CD8-positive, alpha-beta memory T cell (primary cell): ENCODE measurements at places on chromosomes 5 and 9. TPM values are rescaled to one million over a fixed set of nuclear protein-coding genes. Genes with fewer than 3 reads are reported as not detected.
A peak's percentile ranks its signal among the peaks of the same experiment; 100 is the strongest.

Gene ARHGAP26
- 37.1 TPM for polyA plus RNA-seq

Gene PCDHGA4
- not detected for polyA plus RNA-seq

GRCh38 chr9:136494531-136495215 is 11.8 kb upstream of the SEC16A start:
- no peaks in the 10 kb centered on the region for H3K27me3 ChIP-seq
- H3K4me1 ChIP-seq, result no peaks in the 10 kb centered on the region
- no peak for DNase-seq
- H3K36me3 ChIP-seq, result peaks cover 10% of the 10 kb centered on the region
- H3K27ac ChIP-seq, result no peak overlapping the region

GRCh38 chr5:82991059-82991458 is 86.1 kb downstream of the TMEM167A start:
- H3K4me3 ChIP-seq, result no peak overlapping the region
- no peak for DNase-seq
- H3K27me3 ChIP-seq, result no peaks in the 10 kb centered on the region
- H3K36me3 ChIP-seq, result no peaks in the 10 kb centered on the region
- no peak overlapping the region for H3K27ac ChIP-seq

Gene LECT2
- not detected for polyA plus RNA-seq

Gene SMC2
- polyA plus RNA-seq, result 14.1 TPM

GRCh38 chr9:134267305-134267880 is 58.9 kb upstream of the RXRA start:
- H3K36me3 ChIP-seq, result no peaks in the 10 kb centered on the region
- H3K27ac ChIP-seq, result no peak overlapping the region
- H3K27me3 ChIP-seq, result no peaks in the 10 kb centered on the region
- no peak for DNase-seq
- H3K4me1 ChIP-seq, result no peaks in the 10 kb centered on the region

Gene ATP10B
- not detected for polyA plus RNA-seq

GRCh38 chr5:158614951-158615350 is 484.8 kb downstream of the EBF1 start:
- H3K36me3 ChIP-seq, result no peaks in the 10 kb centered on the region
- DNase-seq, result no peak
- no peaks in the 10 kb centered on the region for H3K27me3 ChIP-seq
- no peak overlapping the region for H3K4me3 ChIP-seq
- no peaks in the 10 kb centered on the region for H3K4me1 ChIP-seq

GRCh38 chr5:62649476-62650113 is 71.0 kb downstream of the LRRC70 start:
- no peaks in the 10 kb centered on the region for H3K4me1 ChIP-seq
- H3K27ac ChIP-seq, result no peak overlapping the region
- H3K27me3 ChIP-seq, result no peaks in the 10 kb centered on the region
- no peaks in the 10 kb centered on the region for H3K36me3 ChIP-seq
- no peak overlapping the region for H3K4me3 ChIP-seq

DNA sequence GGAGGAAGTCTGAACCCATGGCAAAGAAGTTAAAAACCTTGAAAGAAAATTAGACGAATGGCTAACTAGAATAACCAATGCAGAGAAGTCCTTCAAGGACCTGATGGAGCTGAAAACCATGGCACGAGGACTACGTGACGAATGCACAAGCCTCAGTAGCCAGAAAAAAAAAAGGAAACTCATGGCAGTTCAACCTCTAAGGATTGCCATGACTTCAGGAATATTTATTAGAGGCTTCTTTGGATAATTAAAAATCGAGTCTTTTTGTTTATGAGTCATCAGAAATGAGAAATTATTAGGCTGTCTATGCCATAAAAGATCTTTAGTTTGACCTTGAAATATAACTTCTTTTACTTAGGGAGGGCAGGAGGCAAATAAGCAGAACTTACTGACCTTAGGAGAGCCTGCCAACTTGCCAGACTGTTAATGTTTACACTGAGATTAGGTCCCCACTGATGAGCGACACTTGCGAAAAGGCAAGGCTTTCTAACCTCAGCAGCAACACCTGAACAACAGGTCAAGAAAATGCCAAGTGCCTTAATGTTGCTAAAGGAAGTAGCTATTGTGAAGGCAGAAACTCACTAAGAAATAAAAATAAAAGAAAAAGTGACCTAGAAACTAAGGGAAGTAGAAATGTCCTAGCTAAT is 55.2 kb upstream of the TUSC1 start:
- H3K4me1 ChIP-seq, result no peaks in the 10 kb centered on the region
- no peak overlapping the region for H3K4me3 ChIP-seq
- H3K27ac ChIP-seq, result no peak overlapping the region

DNA sequence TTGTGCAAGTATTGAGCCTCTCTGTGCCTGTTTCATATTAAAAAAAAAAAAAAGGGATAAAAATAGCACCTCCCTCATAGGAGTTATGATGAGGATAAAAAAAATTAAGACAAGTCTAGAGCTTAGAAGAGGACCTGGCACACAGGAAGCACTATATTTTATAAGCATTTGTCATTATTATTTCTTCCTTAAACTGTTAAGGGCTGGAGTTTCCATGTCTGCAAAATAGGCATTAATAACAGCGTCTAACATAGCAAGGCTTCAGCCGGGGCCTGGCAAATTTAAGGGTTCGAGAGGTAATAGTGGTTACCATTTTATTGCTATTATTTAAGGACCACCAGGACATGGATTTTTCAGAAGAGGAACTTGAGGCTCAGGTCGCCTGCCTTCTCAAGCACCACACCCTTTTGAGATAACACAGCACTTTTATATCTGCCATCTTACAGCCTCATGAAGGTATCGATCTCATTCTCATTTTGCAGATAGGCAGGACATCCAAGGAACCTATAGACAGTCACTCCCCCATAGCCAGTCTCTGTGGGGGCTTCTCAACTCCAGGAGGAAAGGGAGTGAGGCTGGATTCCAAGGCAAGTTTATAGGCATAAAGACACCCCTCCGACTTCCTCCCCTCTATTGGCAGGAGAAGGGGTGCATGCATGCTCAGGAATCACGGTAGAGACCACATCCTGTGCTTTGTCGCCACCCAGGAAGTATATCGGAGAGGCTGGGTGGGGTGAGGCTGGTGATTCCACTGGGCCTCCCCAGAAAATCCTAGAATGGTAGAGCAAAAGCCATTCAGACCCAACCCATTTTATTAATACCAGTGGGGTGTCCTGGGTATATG is 2.4 kb downstream of the ANXA6 start:
- peak overlapping the region; percentile 70 for H3K27ac ChIP-seq
- peak overlapping the region; percentile 86 for H3K4me3 ChIP-seq
- no peaks in the 10 kb centered on the region for H3K27me3 ChIP-seq
- H3K36me3 ChIP-seq, result peaks cover 5% of the 10 kb centered on the region

DNA sequence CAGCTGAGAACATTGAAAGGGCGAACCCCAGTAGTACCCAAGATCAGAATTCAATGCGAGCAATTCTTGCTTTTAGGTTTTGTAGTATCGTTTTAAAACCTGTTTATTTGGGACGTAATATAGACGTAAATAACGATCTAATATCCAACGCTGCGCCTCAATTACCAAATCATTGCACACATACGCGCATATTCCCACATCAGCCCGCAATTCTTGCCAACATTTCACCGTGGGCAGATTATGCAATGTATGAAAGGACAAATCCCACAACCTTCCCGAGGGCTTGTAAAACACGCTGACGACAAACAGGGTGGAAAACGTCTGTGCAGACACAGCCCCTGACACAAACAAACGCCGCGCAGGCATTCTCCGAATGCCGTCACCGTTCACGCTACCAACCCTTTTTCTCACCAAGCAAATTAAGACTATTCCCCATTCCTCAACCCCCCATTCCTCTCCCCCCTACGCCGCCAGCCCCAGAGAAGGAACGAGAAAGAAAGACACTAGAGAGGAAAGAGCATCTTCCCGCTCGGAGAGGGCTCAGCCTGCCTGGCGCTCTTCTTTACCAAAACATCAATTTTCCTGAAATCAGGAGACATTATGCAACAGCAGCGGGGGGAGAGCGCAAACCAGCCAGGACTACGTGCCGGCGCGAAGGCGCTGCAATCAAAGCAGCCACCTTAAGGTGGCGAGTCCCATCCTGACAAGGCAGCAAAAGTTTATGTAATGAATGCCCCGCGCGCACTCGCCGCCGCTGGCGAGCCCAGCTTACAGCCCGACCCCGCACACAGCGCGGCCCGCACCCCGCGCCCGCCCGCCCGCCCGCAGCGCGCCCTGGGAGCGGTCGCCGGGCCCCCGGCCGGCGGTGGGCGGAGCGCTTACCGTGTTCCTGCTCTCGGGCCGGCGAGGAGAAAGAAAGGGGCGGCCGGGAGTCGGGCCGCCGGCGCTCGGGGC is 597 bp downstream of the NFIL3 start:
- H3K27ac ChIP-seq, result peak overlapping the region; percentile 67
- peaks cover 38% of the 10 kb centered on the region for H3K4me1 ChIP-seq
- H3K36me3 ChIP-seq, result no peaks in the 10 kb centered on the region
- H3K27me3 ChIP-seq, result no peaks in the 10 kb centered on the region
- peak; percentile 81 for DNase-seq

GRCh38 chr5:109859537-109859936 is 169.8 kb downstream of the MAN2A1 start:
- peaks cover 5% of the 10 kb centered on the region for H3K36me3 ChIP-seq
- H3K27ac ChIP-seq, result no peak overlapping the region
- H3K4me3 ChIP-seq, result no peak overlapping the region
- no peak for DNase-seq

Gene COX7C
- polyA plus RNA-seq, result 727 TPM

Gene PRLR
- not detected for polyA plus RNA-seq

Gene IL9
- polyA plus RNA-seq, result not detected

Gene LHX6
- not detected for polyA plus RNA-seq

- peak overlapping the region; percentile 22 for H3K27ac ChIP-seq
- H3K4me1 ChIP-seq, result peaks cover 35% of the 10 kb centered on the region
Measured at GRCh38 chr5:16615741-16616535, 859 bp downstream of the RETREG1 start.

DNA sequence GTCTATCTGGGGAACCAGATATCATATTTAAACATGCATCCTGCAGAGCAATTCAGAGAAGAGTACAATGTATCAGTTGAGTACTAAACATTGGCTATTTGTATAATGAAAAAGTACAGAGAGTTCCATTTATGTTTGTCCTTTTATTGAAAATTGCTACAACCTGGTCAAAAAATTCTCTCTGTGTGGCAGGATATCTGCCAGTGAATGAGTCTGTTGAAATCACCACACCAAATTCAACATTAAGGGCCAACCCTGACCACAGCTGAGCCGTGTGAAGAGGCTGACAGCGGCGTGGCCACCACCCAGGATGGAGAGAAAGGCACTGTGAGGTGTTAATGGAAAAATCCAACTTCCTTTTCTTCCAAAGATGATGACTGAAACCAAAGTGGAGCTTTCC is 422.7 kb upstream of the PIK3R1 start:
- H3K27me3 ChIP-seq, result no peaks in the 10 kb centered on the region
- no peaks in the 10 kb centered on the region for H3K4me1 ChIP-seq
- H3K4me3 ChIP-seq, result no peak overlapping the region
- no peak overlapping the region for H3K27ac ChIP-seq
- no peaks in the 10 kb centered on the region for H3K36me3 ChIP-seq

Gene C1QTNF3
- polyA plus RNA-seq, result 0.39 TPM

DNA sequence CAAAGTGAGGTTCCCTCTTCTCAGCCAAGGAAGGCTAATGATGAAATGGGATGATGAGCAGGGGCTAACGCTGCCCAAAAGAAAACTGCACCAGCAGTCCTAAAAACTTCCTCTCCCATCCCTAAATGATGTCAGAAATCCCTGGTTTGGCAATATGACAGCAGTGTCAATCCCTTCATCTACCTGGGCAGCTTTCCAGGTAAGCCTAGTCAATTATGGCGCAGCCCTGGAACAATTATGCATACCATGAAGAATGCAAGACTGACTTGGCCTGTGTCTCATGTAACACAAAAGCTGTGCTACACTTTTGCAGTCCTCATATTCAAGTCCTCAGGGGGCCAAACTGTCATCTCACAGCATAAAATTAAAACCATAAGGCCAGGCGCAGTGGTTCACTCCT is 7.0 kb downstream of the DMGDH start:
- H3K27ac ChIP-seq, result no peak overlapping the region
- H3K4me3 ChIP-seq, result no peak overlapping the region
- no peak for DNase-seq
- no peaks in the 10 kb centered on the region for H3K27me3 ChIP-seq

DNA sequence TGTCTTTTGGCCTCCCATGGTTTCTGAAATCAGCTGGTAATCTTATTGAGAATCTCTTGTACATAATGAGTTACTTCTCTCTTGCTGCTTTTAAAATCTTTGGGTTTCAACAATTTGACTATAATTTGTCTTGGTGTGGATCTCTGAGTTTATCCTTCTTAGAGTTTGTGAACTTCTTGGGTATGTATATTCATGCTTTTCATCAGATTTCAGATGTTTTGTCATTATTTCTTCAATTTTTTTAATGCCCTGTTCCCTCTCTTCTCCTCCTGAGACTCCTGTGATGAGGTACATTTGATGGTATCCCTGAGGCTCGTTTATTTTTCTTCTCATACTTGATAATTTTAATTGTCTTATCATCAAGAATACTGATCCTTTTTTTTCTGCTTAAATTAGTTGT is 2.2 kb upstream of the CCL21 start:
- no peaks in the 10 kb centered on the region for H3K4me1 ChIP-seq
- H3K4me3 ChIP-seq, result no peak overlapping the region
- H3K27ac ChIP-seq, result no peak overlapping the region
- no peaks in the 10 kb centered on the region for H3K36me3 ChIP-seq
- no peaks in the 10 kb centered on the region for H3K27me3 ChIP-seq
